ENCODE measurements at places on chromosomes 1 and 21.

DNA sequence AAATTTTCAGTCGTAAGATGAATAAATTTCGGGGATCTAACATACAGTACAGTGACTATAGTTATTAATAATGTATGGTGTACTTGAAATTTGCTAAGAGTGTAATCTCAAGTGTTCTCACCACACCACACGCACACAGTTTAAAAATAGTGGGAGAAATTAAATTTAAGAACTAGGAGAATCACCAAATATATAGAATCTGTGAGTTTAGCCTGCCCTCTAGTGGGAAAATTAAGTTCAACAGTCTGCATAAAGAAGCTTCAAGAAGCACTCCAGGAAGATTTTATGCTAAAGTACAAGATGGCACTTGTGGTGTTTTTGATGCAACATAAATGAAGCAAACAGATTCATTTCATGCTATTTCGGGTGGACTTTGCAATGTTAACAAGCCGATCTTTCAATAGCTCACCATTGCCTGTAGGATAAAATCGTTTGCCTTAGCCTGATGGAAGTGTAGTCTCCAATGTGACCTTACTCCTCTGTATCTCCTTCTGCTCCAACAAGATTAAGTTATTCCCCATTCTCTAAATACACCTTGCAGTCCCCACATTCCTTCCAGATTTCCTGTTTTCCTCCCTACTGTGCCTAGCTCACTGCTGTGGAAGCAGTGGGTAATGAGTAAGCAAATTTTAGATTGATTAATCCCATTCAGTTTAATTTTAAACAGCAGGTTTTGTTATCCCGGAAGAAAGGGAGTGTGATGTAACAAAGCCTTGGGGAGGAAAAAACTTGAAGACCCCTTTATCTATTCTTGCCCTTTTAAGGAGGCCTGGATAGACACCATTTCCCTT is 8.7 kb upstream of the PIK3C2B start:
- no peak for DNase-seq

DNA sequence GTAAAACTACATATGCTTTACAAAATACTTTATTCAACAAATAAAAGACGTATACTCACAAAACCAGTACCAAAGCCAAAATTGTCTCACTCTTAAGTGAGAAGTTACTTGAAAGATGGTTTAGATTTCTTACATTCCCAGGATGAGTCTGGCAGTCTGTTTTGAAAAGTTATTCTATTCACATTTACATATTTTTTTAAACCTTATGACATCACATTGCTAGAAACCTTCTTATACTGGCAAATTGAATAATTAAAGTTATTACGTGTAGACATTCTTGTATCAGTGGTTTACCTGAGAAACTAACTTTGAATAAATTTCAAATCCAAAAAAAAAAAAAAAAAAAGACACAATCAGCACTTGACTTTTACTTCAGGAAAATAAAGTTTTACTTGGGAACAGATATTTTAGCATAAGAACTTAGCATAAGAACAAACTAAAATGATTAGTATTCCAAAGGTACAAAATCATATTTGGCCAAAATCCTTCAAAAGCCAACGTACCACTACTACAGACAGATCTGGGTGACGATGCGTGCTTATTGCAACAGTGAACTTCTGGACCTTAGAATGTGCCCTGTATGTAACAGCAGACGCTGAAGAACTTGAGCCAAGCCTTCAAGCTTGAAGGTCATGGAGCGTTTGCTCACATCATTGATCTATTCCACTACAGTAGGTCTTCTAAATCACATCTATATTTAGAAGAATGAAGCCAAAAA is 2.5 kb downstream of the CDC42BPA start:
- DNase-seq, result no peak

- no peak for DNase-seq
These were observed 470 bp upstream of the MTMR11 start for GRCh38 chr1:149936992-149937705.

DNA sequence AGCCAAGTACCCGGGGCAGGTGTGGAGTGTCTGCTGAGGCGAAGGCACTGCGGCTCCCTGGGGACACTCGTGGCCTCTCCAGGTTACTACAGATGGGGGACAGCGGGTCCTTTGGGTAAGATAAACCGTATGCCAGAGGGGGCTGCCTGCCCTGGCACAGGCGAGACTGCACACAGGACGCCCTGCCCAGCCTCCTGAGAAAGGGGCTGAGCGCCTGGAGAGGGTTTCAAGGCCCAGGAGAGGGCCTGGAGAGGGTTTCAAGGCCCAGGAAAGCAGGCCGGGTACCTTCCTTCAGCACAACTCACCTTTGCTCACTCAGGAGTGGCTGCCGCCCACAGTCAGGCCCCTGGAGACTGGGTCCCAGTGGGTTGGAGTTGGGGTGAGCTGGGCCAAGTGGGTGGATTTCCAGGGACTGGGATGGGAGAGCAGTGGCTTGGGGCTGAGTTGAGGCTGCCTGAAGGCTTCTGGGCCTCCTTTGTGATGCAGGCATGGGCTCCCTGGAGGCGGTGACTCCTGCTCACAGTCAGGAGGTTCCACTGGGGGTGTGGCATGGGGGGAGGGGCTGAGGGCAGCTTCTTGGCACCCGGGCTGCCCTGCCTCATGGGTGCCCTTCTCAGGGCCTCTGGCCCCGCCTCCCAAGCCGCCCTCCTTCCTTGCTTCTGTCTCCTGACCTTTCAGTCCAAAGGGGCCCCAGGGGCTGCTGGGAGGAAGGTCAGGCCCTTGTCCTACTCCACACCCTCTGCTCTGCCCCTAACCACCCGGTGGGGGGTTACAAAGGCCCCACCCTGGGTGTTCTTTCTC is at the start of gene MMEL1:
TSS of gene MMEL1 (minus strand) at position 456 of the 801 bp plus-strand sequence. CDS start 3,532 bp downstream, outside the sequence.
- no peak for DNase-seq

- DNase-seq, result no peak
These were observed 77.0 kb upstream of the GNG4 start for GRCh38 chr1:235726557-235726956.

DNA sequence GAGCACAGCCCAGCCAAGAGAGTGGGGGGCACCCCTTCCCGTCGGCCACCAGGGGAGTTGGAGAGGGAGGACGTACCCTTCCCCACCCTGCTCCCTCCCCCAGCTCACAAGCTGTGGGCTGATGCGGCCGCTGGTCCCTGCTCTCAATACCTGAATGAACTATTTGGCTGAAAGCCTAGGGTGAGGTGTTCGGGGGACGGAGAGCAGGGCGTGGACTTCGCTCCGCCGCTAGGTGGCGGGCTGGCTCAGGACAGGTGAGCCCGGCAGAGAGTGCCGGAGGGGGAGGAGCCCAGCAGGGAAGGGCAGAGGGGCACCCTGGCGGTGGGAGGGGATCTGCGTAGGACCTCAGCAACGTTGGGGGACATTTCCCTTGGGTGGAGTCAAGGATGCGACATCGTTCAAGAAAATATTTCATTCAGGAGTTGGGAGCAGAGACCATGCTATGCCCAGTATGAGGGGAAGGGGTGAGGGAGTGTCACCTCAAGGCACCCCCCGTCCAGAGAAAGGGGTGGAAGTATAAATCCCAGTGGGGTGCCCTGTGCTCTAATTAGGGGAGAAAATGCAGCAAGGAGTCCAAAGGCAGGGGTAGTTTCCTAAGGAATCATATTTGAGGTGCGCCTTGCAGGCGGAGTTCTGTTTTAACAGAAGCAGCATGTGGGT is 12.0 kb upstream of the RHBG start:
- no peak for DNase-seq

GRCh38 chr1:232951180-232951579 is 769 bp downstream of the NTPCR start:
- no peak for DNase-seq

GRCh38 chr21:35988416-35989137 is 71.7 kb downstream of the SETD4 start:
- no peak for DNase-seq

DNA sequence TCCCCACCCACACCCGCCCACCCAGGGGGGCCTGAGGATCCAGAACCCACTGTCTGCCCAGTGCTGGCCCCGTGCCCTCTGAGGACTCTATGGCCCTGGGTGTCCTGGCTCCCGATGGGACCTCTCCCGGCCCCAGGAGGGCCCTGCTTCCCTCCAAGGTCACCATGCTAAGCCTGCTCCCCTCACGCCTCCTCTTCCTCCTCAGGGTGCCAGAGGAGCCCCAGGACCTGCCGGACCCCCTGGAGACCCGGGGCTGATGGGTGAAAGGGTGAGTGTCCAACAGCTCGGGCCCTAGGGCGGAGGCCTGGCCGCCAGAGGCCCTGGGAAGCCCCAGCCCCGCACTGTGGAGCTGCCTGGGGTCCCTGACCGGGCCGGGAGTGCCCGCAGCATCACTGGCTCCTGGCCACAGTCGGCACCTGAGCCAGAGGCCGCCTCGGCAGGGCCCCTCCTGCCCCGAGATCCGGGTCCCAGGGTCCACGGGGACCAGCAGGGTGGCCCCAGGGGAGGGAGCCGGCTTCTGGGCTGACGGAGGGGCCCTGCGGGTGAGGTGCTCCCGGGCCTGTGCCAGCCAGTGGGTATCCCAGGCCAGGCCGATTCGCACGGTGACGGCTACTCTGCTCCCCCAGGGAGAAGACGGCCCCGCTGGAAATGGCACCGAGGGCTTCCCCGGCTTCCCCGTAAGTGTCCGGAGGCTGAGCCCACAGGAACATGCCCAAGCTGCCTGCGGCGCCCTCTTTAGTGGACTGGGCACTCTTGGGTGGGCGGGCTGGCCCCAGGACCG is 16.1 kb downstream of the COL6A1 start:
- no peak for DNase-seq

- DNase-seq, result no peak
These were observed 239.9 kb downstream of the HHAT start for GRCh38 chr1:210568631-210569030.

GRCh38 chr1:153567621-153568366 is 2.1 kb upstream of the S100A2 start:
- no peak for DNase-seq

- no peak for DNase-seq
These were observed 19.4 kb downstream of the KIAA2013 start for GRCh38 chr1:11906870-11907269.

DNA sequence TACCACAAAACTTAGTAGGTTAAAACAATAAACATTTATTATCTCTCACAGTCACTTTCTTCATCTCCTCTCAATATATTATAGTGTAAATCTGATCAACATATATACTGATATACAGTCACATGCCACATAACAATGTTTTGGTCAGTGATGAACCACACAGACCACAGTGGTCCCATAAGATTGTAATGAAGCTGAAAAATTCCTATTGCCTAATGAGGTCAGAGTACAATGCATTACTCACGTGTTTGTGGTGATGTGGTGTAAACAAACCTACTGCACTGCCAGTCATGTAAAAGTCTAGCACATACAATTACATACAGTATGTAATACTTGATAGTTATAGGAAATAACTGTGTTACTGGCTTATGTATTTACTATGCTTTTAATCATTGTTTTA is 30.1 kb downstream of the OLFML3 start:
- DNase-seq, result no peak

DNA sequence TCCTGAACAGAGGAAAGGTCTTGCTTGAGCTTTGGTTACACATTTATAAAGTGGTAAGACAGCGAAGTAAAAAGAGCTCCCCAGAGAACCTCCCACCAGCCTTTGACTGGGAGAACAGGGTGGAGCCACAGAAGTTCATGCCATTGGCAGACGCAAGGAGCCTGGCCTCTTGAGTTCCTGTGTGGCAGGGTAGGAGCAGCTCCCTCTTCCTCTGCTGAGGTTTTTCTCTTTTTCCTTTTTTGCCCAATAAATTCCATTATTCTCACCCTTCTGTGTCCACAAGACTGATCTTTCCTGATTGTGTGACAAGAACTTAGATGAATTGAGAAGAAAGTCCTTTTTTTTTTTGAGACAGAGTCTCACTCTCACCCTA is 4.3 kb downstream of the THEM4 start:
- no peak for DNase-seq

GRCh38 chr1:241022366-241022765 is 334.6 kb downstream of the RGS7 start:
- no peak for DNase-seq

DNA sequence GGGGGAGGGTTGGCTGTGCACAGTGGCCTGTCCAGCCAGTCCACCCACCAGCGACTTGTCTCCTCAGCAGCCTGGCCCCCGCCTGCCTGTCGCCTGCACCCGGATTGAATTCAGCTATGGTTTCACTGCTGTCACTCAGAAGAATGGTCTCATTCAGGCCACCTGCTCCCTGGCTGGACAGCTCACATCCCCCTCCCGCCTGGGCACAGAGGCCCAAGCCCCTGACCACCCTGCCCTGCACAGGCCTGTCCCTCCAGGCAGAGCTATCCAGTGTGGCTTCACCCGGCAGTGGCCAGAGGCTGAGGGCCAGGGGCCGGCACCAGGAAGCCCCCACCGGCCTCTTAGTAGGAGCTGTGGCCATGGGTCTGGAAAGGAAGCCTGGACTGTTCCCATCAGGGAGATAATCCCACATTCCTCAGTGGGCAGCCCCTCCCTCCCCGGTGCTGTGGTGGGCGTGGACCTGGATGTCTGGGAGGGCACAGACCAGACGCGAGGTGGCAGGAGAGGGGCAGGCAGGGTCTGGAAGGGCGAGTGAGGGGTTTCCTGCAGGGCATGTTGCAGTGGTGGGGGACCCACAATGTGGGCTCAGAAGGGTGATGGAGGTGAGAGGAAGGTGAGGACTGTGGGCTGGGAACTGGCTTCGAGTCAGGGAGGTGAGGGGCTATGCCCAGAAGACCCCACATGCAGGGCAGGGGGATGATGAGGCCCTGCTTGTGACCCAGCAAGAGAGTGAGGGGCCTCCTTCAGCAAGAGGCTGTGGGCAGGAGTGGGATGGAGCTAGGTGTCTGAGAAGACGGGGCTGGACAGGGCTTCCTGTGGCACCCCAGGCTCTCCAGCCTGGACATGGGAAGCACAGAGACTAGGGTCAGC is 30.4 kb downstream of the WNT9A start:
- peak; percentile 38 for DNase-seq

DNA sequence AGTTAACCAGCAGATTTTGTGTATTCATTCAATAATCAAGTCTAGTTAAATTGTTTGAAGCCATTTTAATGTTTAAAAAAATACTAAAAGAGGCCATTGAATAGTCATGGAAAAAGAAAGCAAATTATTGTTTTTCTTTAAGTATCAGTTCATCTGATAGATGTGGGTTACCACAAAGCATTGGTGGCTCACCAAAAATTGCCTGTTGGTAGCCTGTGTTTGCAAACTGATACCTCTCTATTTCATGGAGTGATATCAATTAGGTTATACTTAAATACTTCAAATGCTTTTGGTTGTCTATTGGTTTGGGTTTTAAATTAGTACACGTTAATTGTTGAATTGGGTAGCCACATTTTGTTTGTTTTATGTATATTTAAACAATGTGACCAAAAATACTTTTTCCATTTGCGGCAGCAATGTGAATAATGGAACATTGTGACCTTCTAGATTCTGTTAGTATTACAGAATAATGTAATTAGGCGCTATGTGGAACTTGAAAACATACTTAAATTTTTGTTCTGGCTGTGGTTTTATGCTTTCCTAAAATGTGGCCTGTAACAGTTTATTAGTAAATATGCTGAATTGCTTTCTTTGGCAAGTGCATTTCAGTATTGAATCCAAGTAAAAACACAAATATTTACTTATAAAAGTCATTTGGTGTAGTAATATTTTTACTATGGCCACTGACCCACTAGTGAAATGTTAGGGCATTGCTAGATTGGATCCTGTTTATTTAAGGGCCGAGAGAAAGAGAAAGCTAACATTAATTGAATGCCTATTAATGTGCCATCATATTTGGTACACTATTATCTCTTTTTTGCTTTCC is 37.1 kb upstream of the NBL1 start:
- no peak for DNase-seq

- DNase-seq, result no peak
These were observed 17.0 kb upstream of the GPR37L1 start for GRCh38 chr1:202105571-202106339.

Measured in amygdala (tissue), 56 donors.